ENCODE measurements at places on chromosomes 4 and X. TPM values are rescaled to one million over a fixed set of nuclear protein-coding genes. Genes with fewer than 3 reads are reported as not detected.

The MAGED4B gene
- 12.8 TPM for total RNA-seq

The HTN1 gene
- not detected for total RNA-seq

The CPZ gene
- total RNA-seq = 1.1 TPM

The CXorf66 gene
- not detected for total RNA-seq

The DUSP21 gene
- not detected for total RNA-seq

The ZNF827 gene
- 2.1 TPM for total RNA-seq

The HPF1 gene
- total RNA-seq = 23.9 TPM

The HS3ST1 gene
- 0.23 TPM for total RNA-seq

The WDR17 gene
- total RNA-seq = 0.23 TPM

The NR3C2 gene
- total RNA-seq = not detected

Measured in MG63 (cell line).